Neural progenitor cell (in vitro differentiated cells): ENCODE measurements at places on chromosomes 11 and 22. TPM values are rescaled to one million over a fixed set of nuclear protein-coding genes. Genes with fewer than 3 reads are reported as not detected.

MPST gene
- total RNA-seq: 36.9 and 157 TPM in 2 replicates

FUT4 gene
- total RNA-seq: 2.4 and 2.7 TPM in 2 replicates

SCN2B gene
- total RNA-seq: 0.15 and 0.37 TPM in 2 replicates

OR5A1 gene
- 0.02 and 0.06 TPM in 2 replicates for total RNA-seq

GRCh38 chr11:124844664-124845079 lies 20.6 kb upstream of the ROBO3 start:
- DNase-seq: peak; percentile 11

DNA sequence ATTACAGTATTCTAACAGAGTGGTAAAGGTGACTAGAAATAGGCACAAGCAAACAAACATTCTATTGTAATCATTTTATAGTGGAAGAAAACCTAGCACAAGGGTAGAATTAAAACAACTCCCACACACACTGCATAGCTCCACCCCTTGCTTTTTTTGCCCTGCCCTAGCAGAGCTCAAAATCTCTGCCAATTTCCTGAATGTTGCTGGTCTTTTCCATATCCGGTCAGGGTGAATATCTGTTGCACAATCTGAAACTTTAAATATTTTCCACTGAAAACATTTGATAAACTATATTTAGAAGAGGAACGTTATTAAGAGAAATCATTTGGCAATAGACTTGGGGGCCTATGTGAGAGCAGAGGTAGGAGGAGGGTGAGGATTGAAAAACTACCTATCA lies 2.7 kb downstream of the SPA17 start:
- DNase-seq: no peak

DNA sequence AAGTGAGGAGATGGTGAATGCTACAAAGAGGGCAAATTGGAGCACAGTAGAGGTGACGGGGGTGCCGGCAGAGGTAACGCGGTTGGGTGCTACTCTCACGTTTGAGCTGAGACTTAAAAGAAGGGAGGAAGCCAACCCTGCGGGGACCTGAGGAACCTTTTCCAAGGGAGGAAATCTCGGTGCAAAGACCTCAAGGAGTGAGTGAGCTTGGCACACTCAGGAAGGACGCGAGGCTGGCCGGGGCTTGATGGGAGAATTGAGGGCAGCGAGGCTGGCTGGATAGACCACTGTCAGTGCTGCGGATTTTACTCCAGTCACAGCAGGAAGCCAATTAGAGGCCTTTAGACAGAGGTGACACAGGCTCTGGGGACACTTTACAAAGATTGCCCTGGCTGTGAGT lies 25.0 kb downstream of the TSKU start:
- DNase-seq: peak; percentile 48

PGA4 gene
- total RNA-seq: 0.31 and 0.41 TPM in 2 replicates

GRCh38 chr22:38842512-38843200 lies 1.2 kb downstream of the NPTXR start:
- DNase-seq: no peak

CSNK2A3 gene
- 1.7 and 5.9 TPM in 2 replicates for total RNA-seq

GRCh38 chr11:47357985-47358730 lies 5.7 kb upstream of the MYBPC3 start:
- no peak for DNase-seq

DNA sequence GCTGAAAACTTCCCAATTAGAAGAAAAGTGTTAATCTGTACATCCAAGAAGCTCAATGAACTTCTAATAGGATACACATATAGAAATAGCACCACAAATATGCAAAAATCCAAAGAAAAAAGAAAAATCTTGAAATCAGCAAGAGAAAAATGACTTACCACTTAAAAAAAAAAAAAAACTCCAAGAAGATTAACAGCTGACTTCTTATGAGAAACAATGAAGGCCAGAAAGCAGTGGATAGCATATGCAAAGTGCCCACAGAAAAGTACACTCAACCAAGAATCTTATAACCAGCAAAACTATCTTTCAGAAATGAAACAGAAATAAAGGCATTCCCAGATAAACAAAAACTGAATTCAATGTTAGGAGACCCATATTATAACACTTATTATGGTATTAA lies 29.9 kb upstream of the OR5B12 start:
- DNase-seq: no peak

DNA sequence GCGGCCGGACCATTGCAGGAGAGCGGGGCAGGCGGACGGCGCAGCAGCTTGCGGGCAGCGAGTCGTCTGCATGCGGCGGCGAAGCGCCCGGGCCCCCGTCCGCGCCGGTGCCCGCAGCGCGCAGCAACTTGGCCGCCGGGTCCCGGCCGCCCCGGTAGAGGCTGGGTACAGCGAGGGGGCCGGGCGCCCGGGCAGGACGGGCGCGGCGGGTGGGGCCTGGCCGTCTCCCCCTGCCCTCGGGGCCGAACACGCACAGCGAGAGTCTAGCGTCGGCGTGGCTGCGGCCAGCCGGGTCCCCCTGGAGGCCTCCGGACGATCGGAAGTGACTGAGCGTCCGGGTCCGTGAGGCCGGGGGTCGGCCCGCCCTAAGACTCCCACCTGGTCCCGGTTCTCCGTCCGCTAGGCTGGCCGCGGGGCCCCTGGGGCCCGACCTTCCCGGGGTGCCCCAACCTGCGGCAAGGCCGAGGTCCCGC lies 775 bp upstream of the TRABD start:
- peak; percentile 41 for DNase-seq

DNA sequence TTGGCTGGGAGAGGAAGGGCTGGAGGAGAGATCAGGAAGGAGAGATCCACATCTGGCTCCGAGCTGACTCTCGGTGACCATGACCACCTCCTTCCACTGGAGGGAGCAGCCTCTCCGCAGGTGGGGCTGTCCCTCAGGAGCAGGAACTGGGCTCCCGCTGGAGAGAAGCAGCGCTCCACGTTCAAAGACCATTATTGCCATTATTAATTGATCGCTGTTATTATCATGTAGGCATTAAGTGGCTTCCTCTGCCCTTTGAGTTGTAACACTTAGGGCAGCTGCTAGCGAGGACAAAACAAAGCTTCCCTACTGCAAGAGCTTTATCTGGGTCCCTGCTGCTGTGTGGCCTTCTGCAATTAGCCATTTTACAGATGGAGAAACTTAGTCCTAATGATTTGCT lies 251.9 kb downstream of the ST3GAL4 start:
- DNase-seq: peak; percentile 82

F2 gene
- 0.06 TPM in 1 of 2 replicates, not detected in the other for total RNA-seq

- DNase-seq: no peak
Measured at GRCh38 chr11:3194016-3194816, 24.4 kb downstream of the MRGPRG start.

GRCh38 chr22:42313204-42313603 lies 42.8 kb upstream of the TCF20 start:
- no peak for DNase-seq

MFRP gene
- total RNA-seq: not detected in 2 replicates
